ENCODE measurements at places on chromosomes 7 and 10. TPM values are rescaled to one million over a fixed set of nuclear protein-coding genes. Genes with fewer than 3 reads are reported as not detected.

MMP21 gene
- total RNA-seq = not detected

CFAP69 gene
- total RNA-seq = 0.68 TPM

GRCh38 chr10:24551161-24551560, 172.5 kb downstream of the ARHGAP21 start:
- DNase-seq = no peak

DNA sequence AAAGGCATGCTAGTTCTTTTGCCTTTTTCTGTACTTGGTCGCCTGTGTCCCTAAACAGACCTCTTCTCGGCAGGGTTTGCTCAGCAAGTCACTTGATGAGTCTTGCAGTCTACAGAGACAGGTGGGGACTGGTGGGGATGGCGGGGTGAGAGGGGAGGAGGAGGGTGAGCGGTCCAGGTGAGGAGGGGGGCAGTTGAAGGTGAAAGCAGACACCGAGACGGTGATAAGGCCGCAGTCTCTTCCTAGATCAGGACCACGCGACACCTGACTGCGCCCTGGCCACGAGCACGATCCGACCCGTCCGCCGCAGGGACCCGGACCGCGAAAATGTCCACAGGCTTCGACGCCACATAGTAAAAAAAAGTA, 566 bp downstream of the ASNS start:
- DNase-seq = no peak

DNA sequence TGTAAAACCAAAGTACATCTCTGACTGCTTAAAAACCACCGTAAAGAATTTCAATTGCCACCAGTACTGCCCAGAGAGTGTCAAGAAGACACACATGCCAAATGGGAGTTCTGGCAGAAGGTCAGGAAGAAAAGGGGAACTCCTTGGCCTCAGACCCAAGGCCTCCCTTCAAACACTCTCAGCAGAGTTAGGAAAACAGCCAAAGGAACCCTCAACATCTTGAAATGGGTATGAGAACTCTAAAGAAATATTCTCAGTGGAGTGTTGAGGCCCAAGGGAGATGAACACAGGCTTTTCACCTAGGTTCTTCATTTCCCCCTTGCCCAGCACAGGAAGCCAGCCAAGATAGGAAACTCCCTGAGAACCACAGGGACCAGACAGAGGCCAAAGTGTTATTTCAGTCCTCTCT, 96.1 kb upstream of the ASAH2 start:
- DNase-seq = no peak

Data from Caki2 (cell line).